ENCODE measurements at places on chromosomes 5 and 9. TPM values are rescaled to one million over a fixed set of nuclear protein-coding genes. Genes with fewer than 3 reads are reported as not detected.

Gene OR13C8
- total RNA-seq: not detected

Gene TRIM36
- not detected for total RNA-seq

DNA sequence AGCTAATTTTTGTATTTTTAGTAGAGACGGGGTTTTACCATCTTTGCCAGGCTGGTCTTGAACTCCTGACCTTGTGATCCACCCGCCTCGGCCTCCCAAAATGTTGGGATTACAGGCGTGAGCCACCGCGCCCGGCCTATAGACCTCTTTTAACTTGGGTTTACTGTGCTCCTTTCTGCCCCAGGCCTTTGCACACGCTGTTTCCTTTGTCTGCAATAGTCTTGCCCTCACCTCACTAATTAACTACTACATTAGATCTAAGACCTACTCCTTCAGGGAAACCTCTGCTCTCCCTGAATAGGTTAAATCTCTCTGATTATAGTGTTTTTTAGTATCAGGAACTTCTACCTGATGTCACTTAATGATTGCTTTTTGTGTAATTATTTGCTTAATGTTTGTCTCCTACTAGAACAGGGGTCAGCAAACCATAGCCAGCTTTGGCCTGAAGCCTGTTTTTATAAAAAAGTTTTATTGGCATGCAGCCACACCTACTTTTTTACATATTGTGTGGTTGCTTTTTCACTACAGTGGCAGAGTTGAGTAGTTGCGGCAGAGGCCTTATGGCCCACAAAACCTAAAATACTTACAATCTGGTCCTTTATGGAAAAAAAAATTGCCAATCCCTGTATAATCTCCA, 31.2 kb upstream of the TLE1 start:
- no peak for DNase-seq

GRCh38 chr9:134534661-134535080, 106.9 kb upstream of the COL5A1 start:
- DNase-seq: no peak

All from activated CD4-positive, alpha-beta T cell treated with anti-CD3 and anti-CD28 coated beads, Interleukin-2, amount 10 ng/mL, durations not matched to agents 7 days and 5 days (primary cell).